Ureter (tissue), 1 donor: ENCODE measurements at places on chromosomes 13 and 19. TPM values are rescaled to one million over a fixed set of nuclear protein-coding genes. Genes with fewer than 3 reads are reported as not detected.

The VSTM2B gene
- total RNA-seq: not detected

The ZNF534 gene
- total RNA-seq: not detected

The ZNF560 gene
- not detected for total RNA-seq

The SRRM5 gene
- total RNA-seq: 1.0 TPM

The FSD1 gene
- not detected for total RNA-seq

The SULT2B1 gene
- 1.6 TPM for total RNA-seq

The GATAD2A gene
- total RNA-seq: 92.7 TPM

The FBL gene
- 311 TPM for total RNA-seq

The ODAD3 gene
- total RNA-seq: 0.78 TPM

The GJB2 gene
- total RNA-seq: 4.9 TPM

The SYT3 gene
- 0.96 TPM for total RNA-seq

The FUT1 gene
- total RNA-seq: 5.0 TPM

The LGALS14 gene
- total RNA-seq: not detected

The CLEC4G gene
- 0.57 TPM for total RNA-seq

The CYP2F1 gene
- total RNA-seq: not detected

The KMT2B gene
- total RNA-seq: 43.7 TPM

The POU2F2 gene
- 5.3 TPM for total RNA-seq

The PNMA8A gene
- 6.4 TPM for total RNA-seq

The PLVAP gene
- total RNA-seq: 159 TPM

The DCT gene
- total RNA-seq: 0.42 TPM

The ACER1 gene
- total RNA-seq: not detected
